ENCODE measurements at places on chromosomes 4 and X.

GRCh38 chr4:183335369-183335940 lies 13.2 kb upstream of the CLDN24 start:
- DNase-seq, result peak; percentile 95

GRCh38 chr4:21470535-21470934 lies 478.0 kb downstream of the KCNIP4 start:
- peak; percentile 40 for DNase-seq

DNA sequence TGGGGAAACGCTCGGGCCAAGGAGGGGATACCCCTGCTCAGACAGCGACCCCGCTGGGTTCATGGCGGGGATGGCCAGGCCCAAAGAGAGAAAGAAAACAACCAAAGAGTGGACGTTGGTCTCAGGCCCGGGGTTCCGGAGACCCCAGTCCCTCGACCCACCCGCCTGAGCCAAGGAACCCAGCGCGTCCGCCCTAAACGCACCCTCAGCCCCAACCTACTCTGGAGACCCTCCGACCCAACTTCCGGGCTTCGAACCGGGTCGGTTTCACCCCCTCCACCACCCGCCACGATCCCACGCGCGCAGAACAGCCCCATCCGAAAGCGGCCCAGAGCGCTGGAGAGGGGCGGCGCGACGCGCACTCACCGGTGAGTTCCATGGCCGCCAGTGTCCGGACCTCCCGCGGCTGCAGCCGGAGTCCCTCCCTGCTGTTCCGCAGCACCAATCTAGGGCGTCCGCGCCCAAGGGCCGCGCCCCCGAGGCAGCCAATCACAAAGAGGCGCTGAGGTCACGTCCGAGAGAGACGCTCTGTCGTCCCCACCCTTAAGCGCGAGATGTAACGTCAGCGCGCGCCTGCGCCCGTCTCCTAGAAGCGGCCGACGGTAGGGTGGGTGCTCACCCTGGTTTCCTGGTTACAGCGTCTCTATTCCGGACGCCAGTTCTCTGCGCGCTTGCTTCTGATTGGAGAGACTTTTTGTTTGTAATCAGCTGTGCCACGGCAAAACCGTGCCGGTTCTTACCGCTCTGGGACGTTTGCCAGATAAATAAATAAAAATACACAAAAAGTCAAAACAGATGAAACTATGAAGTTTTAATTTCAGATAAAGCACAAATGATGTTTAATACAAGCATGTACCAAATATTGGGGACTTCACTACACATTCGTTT lies at the start of gene PIGA:
PIGA (minus strand) TSS at position 389 of the 888 bp plus-strand sequence. CDS start 3,593 bp downstream, outside the sequence.
- peak; percentile 94 for DNase-seq

DNA sequence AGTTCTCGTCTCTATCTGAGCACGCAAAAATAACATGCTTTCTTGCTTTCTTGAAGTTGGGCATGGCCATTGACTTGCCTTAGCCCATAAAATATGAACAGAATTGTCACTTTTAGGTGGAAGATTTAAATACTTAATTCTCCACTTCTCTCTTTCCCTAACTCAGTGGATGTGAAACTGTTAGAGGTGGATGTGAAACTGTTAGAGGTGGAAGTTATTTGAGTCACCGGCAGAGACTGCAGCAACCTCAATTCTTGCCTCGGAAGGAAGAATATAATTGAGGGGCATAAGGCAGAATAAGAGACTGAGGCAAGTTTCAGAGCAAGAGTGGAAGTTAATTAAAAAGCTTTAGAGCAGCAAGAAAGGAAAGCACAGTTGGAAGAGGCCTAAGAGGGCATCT lies 2.8 kb upstream of the PARM1 start:
- DNase-seq, result no peak

DNA sequence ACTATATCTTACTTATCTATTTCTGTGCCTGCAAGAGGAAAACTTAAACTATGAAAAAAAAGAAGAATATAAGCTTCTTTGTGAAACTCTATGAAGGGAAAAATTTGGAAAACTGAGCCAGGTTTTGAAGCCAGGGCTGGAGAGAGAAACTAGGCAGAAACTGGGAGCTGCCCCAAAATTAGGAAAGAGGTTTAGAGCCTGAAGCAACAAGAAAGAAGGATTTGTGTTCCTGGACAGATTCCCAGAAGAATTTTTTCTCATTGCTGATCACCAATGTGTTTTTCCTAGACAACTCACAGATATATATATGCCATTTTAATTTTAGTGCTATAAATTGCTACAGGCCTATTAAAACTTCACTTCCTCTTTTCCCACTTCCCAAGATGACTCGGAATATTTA lies 245.0 kb upstream of the GEMIN8 start:
- DNase-seq, result no peak
